Suppressor macrophage (primary cell): ENCODE measurements at places on chromosomes 3 and 15.

DNA sequence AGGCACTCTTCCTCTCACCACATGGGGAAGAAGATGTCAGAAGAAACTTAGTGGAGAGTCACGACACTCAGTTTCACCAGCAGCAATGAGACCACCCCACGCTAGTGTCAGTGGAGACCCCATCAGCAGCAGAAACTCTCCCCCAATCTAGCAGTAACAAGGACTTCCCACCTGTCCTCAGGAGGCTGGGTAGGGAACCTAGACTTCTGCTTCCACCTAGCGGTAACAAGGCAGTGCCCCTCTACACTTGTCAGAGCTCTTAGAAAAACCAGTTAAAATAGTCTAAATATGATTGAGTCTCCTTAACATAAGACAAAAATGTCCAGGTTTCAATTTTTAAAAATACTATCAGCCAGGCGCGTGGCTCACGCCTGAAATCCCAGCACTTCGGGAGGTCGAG is 57.3 kb downstream of the TRAT1 start:
- DNase-seq: no peak

DNA sequence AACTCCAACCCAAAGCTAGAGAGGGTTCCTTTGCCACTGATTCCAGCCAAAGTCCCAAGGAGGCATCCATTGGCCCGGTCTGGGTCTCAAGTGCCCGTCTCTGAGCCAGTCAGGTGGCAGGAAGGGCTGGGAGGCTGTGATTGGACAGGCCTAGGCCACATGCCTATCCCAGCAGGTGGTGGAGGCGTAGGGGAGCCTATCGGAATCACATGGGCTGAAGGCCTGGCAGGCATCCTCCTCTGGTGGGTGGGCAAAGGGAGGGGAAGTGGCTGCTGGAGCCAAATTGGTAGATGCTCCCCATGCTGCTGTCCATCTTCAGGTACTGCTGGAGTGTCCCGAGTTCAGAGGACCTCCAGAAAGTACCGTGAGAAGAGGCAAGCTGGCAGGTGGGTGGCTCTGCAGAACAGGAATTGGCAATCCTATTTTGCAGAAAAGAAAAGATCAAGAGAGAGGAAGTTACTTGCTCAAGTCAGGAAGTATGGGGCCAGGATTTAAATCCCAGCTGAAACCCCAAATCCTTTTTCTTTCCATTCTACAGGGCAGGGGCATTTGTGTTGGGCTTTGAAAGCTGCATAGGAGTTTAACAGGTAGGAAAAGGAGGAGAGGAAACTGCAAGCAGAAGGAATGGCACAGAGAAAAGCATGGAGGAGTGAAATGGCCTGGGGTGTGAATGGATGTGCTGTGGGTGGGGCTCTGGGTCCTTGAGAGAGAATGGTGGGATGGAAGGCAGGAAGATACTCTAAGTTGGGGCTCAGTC is 3.7 kb downstream of the CHST13 start:
- DNase-seq: no peak

DNA sequence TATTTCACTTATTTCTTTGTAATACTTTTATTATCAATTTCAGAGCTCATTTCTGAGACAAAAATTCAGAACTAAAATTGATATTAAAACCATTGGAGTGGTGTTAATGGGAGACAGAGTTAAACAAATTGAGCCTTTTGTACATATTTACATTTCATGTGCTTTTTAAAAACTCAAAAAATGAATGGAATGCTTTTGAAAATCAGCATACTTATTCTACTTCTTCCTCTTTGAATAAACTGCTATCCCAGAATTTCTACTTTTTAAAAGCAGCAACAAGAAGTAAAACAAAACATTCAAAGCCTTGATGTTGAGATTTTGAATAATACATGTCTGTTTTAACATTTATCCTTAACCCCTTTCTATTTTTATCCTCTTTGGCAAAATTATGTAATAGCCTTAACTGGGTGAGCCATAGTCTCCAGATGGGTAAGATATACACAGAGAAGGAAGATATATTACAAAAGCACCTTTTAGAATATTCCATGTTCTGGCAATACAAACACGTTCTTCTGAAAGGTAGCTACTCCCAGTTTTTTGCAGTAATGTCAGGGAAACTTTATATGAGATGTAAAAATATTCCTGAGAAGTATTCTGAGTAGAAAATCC is 123.6 kb downstream of the MBNL1 start:
- DNase-seq: peak; percentile 12

DNA sequence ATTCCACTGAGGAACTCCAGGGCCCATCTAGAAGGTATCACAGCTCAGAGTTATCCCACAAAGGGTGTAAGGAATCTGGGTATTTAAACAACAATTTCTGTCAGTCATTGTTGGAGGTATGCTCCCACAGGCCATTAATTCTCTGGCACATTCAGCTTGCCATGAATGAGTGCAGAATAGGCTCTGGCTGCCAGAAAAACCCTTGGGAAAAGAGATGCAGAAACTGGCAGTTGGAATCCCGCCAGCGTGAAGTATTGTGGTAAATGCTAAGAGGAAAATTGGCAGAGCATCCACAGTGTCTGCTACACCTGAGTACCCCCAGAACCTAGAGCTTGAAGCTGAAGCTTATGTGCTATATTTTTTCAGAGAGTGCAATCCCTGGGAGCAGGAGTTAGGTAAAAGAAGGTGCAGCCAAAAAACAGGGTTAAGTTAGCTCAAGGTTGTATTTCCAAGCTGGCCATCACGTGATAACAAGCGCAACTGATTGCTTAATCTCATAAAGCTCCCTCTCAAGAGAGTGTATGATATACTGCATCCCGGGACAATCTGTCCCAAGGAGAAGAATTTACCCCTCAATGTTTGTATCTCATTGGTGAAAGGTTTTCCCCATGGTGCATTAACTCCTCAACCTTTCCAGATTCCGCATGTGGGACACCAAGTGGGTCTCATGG is 94.2 kb upstream of the ACP3 start:
- no peak for DNase-seq

GRCh38 chr3:134564991-134565390 is 79.1 kb downstream of the CEP63 start:
- DNase-seq: no peak

DNA sequence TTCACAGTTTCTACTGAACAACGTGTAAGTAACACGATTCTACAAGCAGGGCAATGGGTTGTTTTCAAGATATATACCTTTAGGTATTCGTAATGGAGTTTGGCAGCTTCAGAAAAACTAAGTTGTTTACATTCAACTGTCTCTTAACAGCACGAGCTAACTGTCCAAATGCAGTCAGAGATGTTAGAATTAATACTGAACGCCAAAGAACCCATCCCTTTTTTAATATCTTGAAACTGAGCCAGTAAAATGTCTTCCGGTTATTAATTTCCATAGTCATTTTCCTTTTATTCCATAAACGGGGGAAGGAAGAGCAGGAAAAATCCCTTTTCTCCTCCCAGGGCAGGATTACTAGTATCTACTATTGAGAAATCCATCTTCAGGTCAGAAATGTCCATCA is 129.0 kb upstream of the THBS1 start:
- no peak for DNase-seq

DNA sequence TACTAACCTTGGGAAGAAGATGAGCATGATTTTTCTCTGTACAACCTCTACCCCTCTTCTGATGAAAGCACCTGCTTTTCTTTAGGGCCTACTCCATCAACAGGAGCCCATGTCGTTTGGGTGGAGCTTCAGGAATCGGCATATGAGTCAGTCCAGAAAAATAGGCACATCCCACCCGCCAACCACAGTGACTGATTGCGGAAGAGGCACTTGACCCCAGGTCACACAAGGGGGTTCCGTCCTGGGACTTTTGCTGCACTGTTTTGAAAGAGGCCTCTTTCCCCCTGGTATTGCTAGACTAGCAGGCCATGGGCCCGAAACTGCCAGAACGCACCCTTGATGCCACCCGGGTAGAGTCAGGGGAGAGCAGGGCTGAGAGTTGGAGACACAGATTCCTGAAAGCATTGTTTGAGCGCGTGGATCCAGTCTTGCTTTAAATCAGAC is 19.3 kb upstream of the NRROS start:
- DNase-seq: peak; percentile 94

DNA sequence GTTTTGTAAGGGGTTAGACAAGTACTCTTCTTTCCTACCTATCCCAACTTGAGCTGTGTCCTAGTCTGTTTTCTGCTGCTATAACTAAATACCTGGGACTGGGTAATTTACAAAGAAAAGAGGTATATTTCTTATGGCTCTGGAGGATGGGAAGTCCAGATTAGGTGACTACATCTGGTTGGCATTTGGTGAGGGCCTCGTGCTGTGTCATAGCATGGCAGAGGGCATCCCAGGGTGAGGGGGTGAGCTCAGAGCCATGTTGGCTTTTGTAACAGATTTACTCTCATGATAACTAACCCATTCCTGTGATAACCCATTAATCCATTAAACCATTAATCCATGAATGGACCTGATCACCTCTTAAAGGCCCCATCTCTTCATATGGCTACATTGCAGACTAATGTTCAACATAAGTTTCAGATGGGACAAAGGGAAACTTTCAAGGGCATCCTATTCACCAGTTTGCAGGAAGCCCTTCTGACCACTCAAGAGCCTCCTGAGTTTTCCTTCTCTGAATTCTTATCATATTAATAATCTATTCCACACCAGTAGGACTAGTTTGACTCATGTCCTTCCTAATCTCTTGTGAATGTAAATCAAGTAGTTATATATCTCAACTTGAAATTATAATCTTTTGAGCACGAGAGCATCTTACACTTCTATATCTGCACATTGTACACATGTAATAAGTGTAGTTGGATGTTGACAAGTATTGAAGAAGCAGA is 185.7 kb upstream of the ZPLD1 start:
- no peak for DNase-seq

GRCh38 chr15:69457304-69458280 is 5.0 kb downstream of the RPLP1 start:
- no peak for DNase-seq

GRCh38 chr3:21520106-21520963 is 230.7 kb downstream of the ZNF385D start:
- DNase-seq: no peak

GRCh38 chr15:68700455-68701123 is 120.1 kb downstream of the ANP32A start:
- peak; percentile 13 for DNase-seq

GRCh38 chr15:51093488-51093838 is 1.2 kb downstream of the TNFAIP8L3 start:
- DNase-seq: no peak

- DNase-seq: peak; percentile 93
Measured at GRCh38 chr3:32391643-32392535, at the start of gene CMTM7. Gene CMTM7, plus strand, starts transcription at chr3:32391853. Its CDS starts 54 bp downstream, at chr3:32391907.

DNA sequence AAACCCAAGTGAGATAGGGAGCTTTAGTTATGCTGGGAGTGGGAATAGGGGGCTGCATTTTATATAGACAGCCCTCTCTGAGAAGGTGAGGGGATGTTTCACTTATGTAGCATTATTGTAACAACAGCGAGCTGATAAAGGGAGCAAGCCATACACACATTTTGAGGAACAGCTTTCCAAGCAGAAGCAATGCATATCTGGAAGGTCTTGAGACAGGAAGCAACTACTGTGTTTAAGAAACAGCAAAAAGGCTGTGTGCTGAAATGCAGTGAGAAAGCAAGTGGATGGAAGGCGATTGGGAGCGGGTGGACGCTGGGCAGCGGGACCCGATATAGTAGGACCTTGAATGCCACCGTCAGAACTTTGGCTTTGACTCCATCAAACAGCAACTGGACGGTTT is 155.9 kb upstream of the TBL1XR1 start:
- peak; percentile 41 for DNase-seq

DNA sequence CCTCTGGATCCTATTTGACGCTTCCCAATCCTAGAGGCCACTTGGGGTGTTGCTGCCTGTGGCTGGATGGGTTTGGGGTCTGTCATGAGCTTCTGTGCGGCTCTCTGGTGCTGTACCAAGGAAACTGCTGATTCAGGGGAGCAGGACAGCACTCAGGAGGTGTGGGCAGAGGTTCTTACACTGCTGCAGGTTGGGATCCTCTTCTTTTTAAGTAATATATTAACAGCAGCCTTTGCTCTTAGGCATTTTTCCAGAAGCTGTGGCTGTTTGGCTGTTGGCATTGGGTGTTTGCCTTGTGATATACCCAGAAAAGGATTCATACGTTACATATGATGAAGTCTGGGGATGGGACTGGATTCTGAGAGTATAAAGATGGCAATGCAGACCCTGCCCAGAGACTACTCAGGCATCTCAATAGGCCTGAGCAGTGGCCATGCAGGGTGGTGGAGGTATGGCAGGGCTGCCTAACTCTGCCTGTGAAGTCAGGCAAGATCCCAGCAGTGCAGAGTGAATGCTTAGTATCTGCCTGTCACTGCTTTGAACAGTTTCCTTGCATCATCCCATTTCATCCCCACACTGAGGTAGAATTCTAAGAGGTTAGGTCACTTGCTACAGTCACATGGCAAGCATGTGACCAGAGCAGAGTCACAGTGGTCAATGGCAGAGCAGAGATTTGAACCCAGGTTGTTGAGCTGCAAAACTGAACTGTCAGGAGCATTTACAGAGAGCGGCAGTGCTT is 3.9 kb downstream of the ABHD6 start:
- no peak for DNase-seq

GRCh38 chr15:40754574-40754882 is 526 bp downstream of the RMDN3 start:
- DNase-seq: no peak

GRCh38 chr3:177977381-177978158 is 558.7 kb upstream of the KCNMB2 start:
- peak; percentile 65 for DNase-seq

DNA sequence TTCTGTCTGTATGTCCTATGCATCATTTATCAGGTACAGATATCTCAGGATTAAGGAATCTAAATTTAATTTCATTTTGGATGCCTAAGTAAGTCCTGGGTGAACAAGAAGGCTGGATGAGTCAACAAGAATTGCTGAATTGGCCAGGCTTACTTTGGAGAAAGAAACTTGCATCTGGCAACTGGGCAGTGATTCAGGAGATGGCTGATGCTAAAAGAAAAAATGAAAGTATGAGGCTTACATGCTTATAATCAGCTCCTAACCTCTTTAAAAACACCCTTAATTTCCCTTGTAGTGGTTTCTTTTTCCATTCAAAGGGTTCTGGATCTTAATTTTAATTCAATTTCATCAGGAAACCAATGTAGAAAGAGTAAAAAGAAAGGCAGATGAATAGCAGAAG is 228.8 kb upstream of the PEX5L start:
- DNase-seq: no peak

- no peak for DNase-seq
Measured at GRCh38 chr3:196050597-196050996, 31.3 kb downstream of the TFRC start.

- DNase-seq: no peak
Measured at GRCh38 chr3:12825156-12825555, 16.2 kb downstream of the RPL32 start.

DNA sequence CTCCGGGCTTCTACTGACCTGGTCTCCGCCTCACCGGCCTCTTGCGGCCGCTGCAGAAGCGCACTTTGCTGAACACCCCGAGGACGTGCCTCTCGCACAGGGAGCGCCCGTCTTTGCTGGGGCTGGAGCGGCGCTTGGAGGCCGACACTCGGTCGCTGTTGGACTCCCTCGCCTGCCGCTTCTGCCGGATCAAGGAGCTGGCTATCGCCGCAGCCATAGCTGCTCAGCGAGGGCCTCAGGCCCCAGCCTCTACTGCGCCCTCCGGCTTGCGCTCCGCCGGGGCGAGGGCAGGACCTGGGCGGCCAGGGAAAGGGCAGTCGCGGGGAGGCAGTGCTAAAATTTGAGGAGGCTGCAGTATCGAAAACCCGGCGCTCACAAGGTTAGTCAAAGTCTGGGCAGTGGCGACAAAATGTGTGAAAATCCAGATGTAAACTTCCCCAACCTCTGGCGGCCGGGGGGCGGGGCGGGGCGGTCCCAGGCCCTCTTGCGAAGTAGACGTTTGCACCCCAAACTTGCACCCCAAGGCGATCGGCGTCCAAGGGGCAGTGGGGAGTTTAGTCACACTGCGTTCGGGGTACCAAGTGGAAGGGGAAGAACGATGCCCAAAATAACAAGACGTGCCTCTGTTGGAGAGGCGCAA is 319.2 kb downstream of the FGF12 start:
- no peak for DNase-seq

GRCh38 chr3:129122412-129123011 is 908 bp upstream of the RAB43 start:
- DNase-seq: peak; percentile 29
